ENCODE measurements at places on chromosomes 2 and 18.
A peak's percentile ranks its signal among the peaks of the same experiment; 100 is the strongest.

GRCh38 chr2:127025359-127026166 is 81.4 kb downstream of the BIN1 start:
- peak; percentile 47 for DNase-seq

- DNase-seq = peak; percentile 5
Measured at GRCh38 chr2:65435625-65436168, 3.3 kb upstream of the SPRED2 start.

- no peak for DNase-seq
Measured at GRCh38 chr2:181395851-181396250, 61.3 kb upstream of the ITGA4 start.

DNA sequence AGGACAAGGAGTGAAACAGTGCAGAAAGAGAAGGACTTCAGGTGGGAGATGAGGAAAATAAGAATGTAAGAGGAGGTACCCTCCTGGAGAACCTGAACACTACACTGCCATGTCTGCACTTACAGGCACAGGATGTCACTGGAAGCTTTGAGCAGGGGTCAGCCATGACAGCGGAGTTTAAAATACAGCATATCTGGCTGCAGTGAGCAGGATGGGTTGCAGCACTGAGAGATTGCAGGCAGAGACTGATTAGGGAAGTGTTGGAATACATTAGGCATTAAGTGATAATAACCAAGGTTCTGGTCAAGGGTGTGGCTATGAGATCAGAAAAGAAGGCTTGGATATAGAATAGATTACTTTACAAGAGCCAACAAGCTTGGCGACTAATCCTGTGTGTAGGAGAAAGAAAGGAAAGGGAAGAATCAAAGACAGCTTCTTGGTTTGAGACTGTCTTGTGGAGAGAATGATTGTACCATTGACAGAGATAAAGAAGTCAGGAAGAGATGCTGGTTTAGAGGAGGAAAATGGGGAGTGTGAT is 171.1 kb upstream of the RBMS1 start:
- DNase-seq = no peak

DNA sequence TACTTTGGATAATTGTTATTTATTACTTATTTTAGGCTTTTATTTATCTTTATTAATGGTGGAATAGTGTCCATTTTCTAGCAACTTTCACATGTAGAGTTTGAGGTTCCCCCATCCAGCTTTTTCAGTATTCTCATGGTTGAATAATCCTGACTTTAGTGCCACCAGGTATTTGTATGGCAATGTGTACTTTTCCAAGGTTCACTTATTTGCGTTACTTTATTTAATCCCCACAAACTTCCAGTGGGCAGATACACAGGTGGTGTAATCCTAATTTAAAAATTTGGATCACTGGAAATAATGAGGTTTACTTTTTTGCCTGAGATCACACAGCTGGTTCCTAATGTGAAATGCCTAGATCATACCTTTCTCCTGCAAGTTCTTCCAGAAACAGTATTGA is 30.5 kb downstream of the NAB1 start:
- no peak for DNase-seq

GRCh38 chr2:85405201-85406059 is 4.7 kb downstream of the CAPG start:
- peak; percentile 50 for DNase-seq

GRCh38 chr2:9613291-9613690 is 17.5 kb downstream of the YWHAQ start:
- no peak for DNase-seq

DNA sequence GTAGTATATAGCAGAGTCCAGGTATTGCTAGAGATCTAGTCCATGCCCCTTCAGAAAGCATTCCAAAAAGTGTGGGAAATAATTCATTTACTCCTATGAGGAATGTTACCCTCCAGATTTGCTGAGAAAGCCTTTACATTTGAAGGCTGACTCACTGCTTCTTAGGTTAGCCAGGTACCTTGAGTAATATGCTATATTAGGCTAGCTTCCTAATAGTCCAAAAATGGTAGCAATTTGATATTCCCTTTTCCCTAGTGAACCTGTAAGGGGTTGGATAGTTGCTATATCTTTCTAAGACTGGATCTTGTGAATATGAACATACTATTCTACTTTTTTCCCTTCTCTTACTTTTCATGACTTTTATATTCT is 63.6 kb downstream of the SPOPL start:
- no peak for DNase-seq

GRCh38 chr2:40249577-40249976 is 202.3 kb downstream of the SLC8A1 start:
- DNase-seq = no peak

GRCh38 chr2:237207646-237208045 is 122.0 kb downstream of the COPS8 start:
- DNase-seq = no peak

GRCh38 chr2:97664636-97664970 is 759 bp upstream of the ACTR1B start:
- DNase-seq = no peak

DNA sequence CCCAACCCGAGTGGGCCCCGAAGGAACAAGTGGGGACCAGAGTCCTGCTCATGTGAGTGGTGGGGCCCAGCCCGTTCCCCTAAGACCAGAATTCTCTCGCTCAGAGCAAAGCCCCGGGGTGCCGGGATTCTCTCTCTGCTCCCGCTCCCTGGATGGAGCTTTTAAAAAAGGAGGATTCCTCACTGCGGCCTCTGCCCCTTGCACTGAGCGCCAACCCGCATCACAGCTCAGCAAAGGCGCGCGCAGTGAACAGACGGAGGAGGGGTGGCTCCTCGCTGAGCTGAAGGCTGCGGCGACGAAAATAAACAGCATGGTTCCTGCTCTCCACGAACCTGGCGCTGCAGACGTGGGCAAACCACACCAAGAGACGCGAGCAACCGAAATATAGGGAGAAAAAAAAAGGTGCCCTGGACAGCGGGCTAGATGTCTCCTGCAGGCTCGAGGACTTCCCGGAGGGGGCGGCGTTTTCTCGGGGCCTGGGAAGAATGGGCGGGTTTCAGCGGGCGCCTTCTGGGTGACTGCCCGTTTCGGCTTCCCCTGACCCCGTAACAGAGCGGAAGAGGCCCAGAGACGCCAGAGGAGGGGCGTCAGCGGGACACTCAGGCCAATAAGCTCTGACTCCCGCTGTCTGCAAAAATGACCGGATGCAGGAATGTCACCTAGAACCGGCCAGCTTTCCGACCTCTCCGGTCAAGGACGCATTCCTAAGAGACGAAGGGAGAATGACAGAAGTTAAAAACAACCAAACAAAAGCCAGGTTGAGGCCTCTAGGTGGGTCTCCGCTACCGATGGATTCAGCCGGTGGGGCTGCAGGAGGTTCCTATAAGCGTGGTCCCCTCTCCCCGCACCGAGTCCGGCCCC is 819 bp upstream of the KLF11 start:
- peak; percentile 18 for DNase-seq

DNA sequence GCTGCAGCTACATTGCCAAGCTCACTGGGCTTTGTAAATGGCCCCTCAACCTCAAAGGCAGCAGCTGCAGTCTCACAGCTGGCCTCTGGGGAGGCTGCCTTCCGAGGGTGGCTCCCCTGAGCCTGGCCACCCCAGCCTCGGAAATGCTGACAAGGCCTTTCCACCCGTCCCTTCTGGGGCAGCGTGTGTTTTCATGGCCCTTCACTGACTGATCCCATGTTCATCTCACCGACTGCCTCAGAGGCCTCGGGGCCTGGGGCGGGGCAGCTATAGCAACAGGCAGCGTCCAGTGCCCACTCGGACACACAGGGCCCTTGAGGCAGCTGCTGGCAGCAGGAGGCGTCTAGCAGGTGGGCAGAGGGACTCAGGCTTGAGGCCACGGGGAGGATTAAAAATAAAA is 149.7 kb downstream of the GLI2 start:
- no peak for DNase-seq

DNA sequence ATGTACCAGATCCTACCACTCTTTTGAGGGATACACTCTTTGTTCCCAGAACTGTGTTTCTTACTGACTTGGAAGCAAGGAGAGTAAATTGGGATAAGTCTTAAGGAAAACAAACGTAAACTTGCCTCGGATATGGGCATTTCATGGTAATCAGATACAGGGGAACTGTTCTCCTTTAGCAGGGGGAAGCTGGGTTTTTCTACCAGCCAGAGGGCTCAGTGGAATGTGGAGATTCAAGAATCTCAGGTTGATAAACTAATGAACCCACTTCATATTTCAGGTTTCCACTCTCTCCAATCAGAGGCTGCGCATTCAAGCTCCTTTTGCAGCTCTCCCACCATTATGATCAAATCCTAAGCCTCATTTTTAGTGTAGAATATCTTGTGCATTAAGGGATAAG is 676.5 kb upstream of the FSHR start:
- no peak for DNase-seq

DNA sequence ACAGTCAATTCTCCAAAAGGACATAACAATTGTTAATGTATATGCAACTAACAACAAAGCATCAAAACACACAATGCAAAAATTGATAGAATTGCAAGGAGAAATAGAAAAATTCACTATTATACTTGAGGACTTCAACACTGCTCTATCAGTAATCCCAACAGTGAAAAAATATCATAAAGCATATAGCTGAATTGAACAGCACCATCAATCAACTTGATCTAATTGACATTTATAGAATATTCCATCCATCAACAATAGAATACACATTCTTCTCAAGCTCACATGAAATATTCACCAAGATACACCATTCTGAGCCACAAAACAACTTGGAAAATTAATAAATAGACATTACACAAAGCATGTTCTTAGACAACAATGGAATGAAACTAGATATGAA is 60.1 kb upstream of the ASXL3 start:
- DNase-seq = no peak

GRCh38 chr2:56892382-56892781 is 708.6 kb downstream of the CCDC85A start:
- DNase-seq = no peak

GRCh38 chr2:159202568-159203071 is 83.9 kb downstream of the WDSUB1 start:
- DNase-seq = no peak

DNA sequence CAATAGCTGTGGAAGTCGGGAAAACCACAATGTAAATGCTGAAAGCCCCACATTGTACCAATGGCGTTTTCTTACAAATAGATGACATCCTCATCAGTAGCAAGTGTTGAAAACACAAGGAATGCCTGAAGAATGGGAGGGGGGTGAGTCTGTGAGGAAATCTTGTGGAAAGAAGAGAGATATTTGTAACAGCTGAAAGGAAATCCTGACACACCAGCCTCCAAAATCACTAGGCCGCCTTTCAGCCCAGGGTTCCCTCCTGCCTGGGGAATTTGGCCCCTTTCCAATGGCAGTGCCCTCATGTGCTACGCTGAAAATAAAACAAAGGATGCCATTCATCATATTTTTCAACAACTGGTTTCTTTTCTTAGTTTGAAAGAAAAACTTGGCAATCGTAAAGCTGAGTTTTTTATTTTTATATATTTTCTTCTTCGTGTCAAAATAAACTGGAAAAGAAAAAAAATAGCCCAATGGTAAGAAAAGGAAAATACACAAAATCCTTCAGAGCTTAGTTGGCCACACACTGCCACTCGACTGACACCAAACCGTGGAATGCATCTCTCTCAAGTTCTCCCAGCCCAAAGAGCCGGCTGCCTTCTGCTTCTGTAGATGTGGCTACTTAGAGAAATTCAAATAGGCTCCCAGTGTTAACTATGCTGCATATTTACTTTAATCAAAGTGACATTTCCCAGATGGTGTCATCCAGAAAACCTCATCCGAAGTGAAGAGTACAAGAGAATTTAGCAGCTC is 52.0 kb downstream of the FTCDNL1 start:
- no peak for DNase-seq

GRCh38 chr2:8436585-8436984 is 245.3 kb upstream of the ID2 start:
- no peak for DNase-seq

DNA sequence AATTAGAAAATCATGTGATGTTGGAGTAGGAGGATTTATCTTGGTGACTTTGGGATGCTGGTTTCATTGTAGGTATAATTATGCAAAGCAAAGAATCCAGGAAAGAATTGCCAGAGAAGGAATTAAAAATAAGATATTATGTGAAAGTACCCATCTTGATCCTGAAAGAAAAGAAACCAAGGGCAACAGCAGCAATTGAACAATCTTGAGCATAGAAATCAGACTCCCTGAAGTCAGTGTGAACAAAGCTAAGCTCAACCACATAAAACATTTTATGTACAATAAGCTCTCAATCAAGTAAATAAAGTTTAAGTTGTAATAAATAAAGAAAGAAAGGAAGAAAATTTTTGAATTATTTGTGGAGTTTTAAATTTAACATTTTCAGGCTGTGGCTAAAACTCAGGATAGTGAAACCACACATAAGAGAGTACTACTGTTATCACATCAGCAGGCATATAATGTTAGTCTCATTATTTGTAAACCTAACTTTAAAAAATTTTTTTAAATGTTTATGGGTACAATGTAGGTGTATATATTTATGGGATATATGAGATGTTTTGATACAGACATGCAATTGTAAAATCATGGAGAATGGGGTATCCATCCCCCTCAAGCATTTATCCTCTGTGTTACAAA is 32.8 kb upstream of the GPR55 start:
- DNase-seq = no peak

GRCh38 chr2:55148269-55148668 is 83.8 kb downstream of the CLHC1 start:
- no peak for DNase-seq

GRCh38 chr2:136255648-136256461 is 137.9 kb upstream of the CXCR4 start:
- no peak for DNase-seq

GRCh38 chr2:189633392-189633811 is 27.9 kb upstream of the ASNSD1 start:
- no peak for DNase-seq

GRCh38 chr18:73617981-73618380 is 529.7 kb downstream of the FBXO15 start:
- no peak for DNase-seq

GRCh38 chr2:47056374-47056773 is 98.7 kb downstream of the STPG4 start:
- DNase-seq = no peak

DNA sequence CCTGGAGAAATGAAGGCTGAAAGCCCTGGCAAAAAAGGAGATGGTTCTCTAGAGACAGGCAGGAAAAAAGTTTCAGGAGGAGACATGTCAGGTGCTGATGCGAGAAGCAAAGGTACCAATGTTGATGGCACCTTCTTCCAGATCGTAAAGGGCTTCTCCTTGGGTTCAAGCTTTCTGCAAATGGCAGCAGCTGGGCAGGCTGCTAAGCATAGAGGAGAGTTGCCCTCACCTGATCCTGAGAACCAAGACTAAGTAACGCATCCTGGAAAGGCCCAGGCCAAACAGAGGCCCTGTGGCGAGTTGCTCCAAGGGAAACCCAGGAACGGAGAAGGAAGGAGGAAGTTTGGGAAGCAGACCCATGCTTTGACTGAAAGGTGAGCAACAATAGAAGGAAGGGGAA is 23.6 kb upstream of the AFTPH start:
- DNase-seq = no peak

- DNase-seq = no peak
Measured at GRCh38 chr2:48474574-48475298, 55.2 kb upstream of the STON1 start.
